Stimulated activated CD4-positive, alpha-beta T cell treated with anti-CD3 and anti-CD28 coated beads, Interleukin-4, amount 100 ng/mL, for 48 hours (primary cell): ENCODE measurements at places on chromosomes 7 and 10.

GRCh38 chr10:13161857-13162271 is 506 bp downstream of the MCM10 start:
- DNase-seq: no peak

- DNase-seq: no peak
Measured at GRCh38 chr10:101732096-101732495, 37.1 kb upstream of the FBXW4 start.

DNA sequence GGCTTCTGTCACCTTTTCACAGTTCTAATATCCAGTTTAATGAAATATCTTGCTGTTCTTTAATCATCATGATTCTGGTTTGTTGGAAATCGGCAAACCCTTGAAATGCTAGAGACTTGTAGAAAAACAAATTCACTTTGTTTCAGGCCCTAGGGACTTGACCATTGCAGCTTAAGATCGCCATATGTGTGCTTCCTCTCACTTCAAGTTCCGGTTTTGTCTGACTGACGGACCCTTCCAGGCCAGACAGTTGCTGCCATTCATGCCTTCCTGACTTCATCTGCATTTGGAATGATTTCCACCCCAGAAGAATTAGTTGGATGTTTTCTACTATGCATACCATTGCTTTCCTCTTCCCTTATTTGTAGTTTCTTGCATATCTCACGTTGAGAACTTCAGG is 125.6 kb downstream of the CELF2 start:
- DNase-seq: no peak

- no peak for DNase-seq
Measured at GRCh38 chr10:112732277-112732921, 217.6 kb upstream of the TCF7L2 start.
